ENCODE measurements at places on chromosomes 7 and 10.

- DNase-seq, result no peak
Measured at GRCh38 chr7:71266912-71267311, 135.0 kb downstream of the GALNT17 start.

- DNase-seq, result no peak
Measured at GRCh38 chr7:47361746-47362215, 220.1 kb downstream of the TNS3 start.

GRCh38 chr7:158563051-158563450 lies 24.6 kb downstream of the PTPRN2 start:
- DNase-seq, result no peak

GRCh38 chr10:98265403-98266378 lies 2.3 kb downstream of the LOXL4 start:
- no peak for DNase-seq

GRCh38 chr10:3887404-3887803 lies 102.4 kb upstream of the KLF6 start:
- peak; percentile 63 for DNase-seq

GRCh38 chr10:104321725-104322415 lies 16.4 kb downstream of the ITPRIP start:
- no peak for DNase-seq

GRCh38 chr10:64956441-64956840 lies 1435.2 kb downstream of the REEP3 start:
- no peak for DNase-seq

DNA sequence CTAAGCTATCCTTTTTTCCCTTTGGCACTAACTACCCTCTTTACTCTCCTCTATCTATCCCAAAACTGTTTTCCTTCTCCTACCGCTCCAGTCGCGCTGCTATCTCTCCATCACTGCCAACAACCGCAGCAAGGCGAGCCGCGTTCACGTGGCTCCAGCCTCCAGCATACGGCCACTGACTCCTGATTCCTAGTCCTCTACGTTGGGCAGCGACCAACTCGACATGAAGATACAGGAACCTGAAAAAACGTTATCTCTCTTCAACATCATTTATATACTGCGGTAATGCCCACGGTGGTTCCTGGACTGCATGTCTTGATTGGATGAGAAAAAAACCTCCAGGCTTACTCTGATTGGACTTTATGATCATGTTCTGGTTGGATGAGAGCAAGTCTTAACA lies 129.5 kb downstream of the ZNF716 start:
- no peak for DNase-seq

DNA sequence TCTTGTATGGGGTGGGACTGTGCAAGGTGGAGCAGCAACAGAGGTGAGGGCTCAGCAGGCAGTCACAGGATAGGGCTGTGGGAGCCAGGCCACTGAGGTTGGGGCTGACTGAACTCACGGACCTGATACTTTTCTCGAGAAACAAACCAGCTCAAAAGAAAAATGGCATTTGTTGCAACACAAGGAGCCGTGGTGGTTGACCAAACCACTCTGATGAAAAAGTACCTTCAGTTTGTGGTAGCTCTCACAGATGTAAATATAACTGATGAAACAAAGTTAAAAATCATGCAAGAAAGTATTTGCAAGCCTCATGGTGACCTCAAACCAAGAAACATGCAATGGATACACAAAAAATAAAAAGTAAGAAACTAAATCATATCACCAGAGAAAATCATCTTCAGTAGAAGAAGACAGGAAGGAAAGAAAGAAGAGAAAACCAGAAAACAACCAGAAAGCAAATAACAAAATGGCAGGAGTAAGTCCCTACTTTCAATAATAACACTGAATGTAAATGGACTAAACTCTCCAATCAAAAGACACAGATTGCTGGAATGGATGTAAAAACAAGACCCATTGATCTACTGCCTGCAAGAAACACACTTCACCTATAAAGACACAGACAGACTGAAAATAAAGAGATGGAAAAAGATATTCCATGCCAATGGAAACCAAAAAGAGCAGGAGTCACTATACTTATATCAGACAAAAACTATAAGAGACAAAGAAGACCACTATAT lies 48.9 kb upstream of the DUSP5 start:
- no peak for DNase-seq

DNA sequence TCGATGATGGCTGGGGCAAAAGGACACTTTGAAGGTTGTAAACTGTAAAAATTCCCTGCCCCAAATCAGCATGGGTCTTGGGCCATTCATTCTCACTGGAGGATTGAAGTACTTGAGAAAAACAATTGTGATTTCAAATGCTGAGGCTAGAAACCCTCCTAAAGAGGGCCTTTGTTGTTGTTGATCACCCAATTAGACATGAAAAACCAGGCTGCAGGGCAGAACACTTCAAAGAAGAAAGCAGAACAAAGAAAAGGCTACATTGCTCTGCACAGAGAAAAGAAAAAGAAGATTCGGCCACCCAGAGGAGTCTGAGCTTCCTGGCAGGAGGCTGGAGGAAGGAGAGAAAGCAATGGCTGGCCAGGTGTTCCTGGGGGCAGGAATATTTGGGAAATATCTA lies 143.1 kb downstream of the NPY start:
- peak; percentile 88 for DNase-seq

GRCh38 chr10:62073429-62073828 lies 171.9 kb downstream of the ARID5B start:
- no peak for DNase-seq

DNA sequence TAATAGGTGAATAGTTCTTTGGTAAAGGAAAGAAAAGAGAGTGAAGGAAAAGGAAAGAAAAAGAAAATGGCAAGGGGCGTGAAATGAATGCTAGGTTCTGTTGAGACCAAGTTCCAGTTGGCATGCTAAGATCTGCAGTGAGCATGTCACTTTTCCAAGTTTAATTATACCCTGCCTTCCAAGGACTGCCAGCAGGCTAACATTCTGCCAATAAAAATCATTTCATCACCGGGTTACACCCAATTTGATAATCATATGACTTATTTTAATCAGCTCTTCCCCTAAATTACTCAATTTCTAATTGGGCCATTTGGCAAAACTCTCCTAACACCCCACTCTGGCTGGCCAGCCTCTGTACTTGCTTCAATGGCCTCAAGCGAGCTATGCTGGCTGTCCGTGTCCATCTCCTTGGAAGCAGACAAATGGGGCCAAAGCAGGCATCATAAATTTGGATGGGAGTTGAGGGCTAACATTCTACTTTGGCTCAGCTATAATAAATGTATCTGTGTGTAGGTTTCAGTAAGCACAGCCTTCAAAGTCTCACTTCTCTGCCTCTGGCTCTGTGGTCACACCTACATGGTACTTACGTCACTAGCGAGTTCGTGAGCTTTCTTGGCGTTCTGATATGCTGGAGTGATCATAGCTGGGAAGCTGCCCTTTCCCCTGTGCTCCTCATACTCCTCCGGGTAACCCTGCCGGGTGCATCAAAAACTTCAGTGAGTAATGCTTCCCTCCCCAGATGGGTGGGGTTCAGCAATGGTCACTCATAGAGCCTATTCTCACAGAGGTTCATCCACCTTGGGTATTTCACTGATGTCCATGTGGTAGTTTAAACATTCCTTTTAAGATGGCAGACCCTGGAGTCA lies 17.3 kb downstream of the NRAP start:
- no peak for DNase-seq

- DNase-seq, result no peak
Measured at GRCh38 chr10:11720260-11720741, 21.9 kb upstream of the ECHDC3 start.

DNA sequence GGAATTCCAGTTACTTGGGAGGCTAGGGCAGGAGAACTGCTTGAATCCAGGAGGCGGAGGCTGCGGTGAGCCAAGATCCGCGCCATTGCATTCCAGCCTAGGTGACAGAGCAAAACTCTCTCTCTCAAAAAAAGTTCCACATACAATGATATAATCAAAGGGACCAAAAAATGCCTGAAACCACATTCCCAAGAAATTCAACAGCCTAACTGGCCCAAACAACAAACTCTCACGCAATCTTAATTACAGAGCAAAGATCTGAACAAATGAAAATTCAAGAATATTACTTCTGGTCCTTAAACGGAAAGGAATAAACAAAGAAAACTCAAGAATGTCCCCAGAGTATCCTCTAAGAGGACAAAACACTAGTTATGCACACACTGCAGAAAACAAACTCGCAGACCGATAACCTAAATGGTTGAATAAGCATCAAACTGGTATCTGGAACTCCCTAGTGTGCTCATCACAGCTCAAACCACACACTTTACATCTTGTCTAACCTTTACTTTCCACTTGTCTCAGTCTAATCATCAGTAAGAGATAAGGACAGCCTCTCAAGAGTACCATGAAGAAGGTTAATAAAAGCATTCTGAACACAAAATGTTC lies 3.7 kb downstream of the OGA start:
- DNase-seq, result peak; percentile 33

GRCh38 chr10:121500701-121501332 lies 97.4 kb downstream of the FGFR2 start:
- no peak for DNase-seq

GRCh38 chr10:25614652-25615051 lies 319.4 kb upstream of the MYO3A start:
- no peak for DNase-seq

GRCh38 chr10:47296941-47297340 lies 3.1 kb upstream of the GDF10 start:
- DNase-seq, result no peak

DNA sequence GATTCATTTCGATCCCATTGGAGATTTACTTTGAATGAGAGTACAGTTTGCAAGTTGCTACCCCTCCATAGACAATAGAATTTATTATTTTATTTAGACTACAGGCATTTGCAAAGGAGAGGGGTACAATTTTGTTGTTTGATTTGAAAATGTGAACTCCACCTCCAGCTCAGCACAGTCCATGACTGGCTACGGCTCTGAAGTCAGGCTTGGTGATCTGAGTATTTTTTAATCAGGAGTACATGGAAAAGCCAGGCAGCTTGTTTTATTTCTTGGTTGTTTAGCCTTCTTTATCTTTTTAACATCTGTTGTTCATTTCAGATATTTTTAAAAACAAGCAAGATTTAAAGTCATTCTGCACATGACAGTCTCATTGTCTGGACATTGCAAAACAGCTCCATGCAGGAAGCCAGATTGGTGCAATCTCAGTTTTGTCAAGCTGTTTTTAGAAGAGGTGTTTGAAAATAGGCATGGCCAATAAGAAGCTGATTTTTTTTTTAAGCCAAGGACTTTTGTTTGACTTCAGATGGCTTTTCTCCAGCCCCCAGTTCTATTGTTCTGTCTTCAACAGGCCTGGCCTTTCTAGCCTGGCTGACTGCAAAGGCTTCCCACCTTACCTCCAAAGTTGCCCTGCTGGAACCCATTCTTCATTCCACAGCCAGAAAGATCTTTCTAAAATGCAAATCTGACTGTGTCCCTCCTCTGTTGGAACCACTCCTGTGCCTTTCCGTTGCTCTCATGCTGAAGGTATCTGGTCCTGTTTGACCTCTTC lies 12.2 kb downstream of the PLXDC2 start:
- DNase-seq, result peak; percentile 39

Measured in ELF-1 (cell line).